ENCODE measurements at places on chromosomes 7 and 10.

- DNase-seq: no peak
Measured at GRCh38 chr7:113562242-113562641, 356.6 kb downstream of the PPP1R3A start.

DNA sequence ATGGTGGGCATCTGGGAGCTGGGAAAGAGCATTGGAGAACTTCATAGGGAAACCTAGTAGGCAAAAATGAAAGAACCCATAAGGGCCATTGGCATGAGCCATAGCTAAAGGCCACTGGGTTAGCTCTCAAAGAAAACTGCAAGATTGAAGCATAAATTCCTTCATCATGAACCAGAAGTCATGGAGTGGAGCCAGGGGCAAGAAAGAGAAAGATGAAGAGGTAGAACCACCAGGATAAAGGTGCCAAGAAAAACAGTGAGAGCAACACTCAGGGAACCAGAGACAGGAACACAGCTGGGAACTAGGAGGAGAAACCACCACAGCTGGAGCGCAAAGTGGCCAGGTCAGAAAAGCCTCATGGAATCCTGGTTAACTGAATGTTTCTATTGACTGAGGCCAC lies 11.5 kb upstream of the SGMS1 start:
- DNase-seq: no peak

DNA sequence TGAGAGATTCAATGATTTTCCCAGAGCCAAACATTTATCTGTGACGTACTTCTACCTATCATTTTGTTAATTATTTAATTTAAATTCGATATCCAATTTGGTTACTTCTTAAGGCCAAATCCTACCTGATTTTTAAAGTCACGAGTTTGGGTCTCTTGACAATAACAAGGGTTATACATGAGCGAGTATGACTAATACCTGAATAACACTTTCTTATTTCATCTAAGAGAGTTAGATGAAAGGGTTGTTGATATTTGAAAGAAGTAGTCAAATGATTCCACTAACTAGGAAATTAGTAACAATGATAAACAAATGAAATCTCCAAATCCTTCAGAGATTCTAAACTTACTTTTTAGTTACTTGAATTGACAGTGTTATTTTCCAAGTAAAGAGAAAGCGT lies 1086.9 kb downstream of the XPNPEP1 start:
- no peak for DNase-seq

- DNase-seq: no peak
Measured at GRCh38 chr7:91357901-91358300, 93.7 kb downstream of the FZD1 start.

- DNase-seq: no peak
Measured at GRCh38 chr7:46611508-46611907, 690.4 kb upstream of the IGFBP3 start.

- no peak for DNase-seq
Measured at GRCh38 chr7:6340241-6340640, 67.8 kb upstream of the CYTH3 start.

GRCh38 chr10:33071857-33072256 lies 113.8 kb upstream of the ITGB1 start:
- DNase-seq: no peak

DNA sequence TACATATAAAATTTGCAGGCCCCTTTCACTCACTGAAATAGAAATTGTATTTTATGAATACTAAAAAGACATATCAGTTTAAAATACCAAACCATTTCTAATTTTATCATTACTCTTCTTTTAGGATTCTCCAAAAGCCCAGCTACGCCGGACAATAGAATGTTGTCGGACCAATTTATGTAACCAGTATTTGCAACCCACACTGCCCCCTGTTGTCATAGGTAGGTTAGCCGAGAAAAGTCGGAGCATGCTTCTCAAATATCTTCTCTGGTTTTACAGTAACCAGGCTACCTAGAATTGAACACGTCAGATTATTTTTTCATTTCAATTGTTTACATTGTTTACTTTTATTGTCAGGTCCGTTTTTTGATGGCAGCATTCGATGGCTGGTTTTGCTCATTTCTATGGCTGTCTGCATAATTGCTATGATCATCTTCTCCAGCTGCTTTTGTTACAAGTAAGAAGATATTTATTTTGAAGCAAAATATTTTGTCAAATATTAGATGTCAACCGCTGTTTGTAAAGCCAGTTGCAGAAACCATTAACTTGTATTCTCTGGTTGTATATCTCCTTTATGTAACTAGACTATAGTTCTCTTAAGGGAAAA lies 57.6 kb downstream of the MMRN2 start:
- peak; percentile 52 for DNase-seq

- no peak for DNase-seq
Measured at GRCh38 chr10:27020243-27020642, 80.1 kb downstream of the ANKRD26 start.

DNA sequence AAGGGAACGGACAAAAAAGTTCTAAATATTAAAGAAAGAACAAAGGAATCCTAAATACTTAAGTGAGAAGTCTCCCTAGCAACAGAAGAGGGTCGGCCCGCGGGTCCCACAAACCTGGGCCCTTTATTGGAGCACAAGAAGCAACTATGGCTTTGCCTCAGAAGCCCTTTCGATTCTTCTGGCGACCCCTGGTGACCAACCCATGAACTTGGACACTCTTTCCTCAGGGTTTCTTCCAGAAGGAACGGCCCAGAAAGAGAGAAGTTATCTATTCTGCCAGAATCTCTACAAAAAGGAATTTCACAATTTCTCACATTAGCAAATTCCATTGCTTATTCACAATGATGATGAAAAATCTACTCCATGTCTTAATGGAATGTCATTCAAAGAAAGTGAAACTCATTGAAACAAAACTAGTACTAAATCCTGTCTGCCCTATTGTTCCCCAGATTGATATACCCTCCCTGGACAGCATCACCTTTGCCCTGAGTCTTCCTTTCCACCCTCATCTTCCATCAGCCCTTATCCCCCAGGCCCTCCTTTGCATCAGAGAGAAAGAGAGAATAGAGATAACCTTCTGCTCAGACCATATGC lies 43.7 kb downstream of the CPVL start:
- DNase-seq: peak; percentile 47

- no peak for DNase-seq
Measured at GRCh38 chr7:156475179-156475578, 165.4 kb upstream of the RNF32 start.

GRCh38 chr10:58913717-58914116 lies 262.7 kb upstream of the PHYHIPL start:
- no peak for DNase-seq

- DNase-seq: no peak
Measured at GRCh38 chr7:101576998-101577397, 52.1 kb downstream of the MYL10 start.

DNA sequence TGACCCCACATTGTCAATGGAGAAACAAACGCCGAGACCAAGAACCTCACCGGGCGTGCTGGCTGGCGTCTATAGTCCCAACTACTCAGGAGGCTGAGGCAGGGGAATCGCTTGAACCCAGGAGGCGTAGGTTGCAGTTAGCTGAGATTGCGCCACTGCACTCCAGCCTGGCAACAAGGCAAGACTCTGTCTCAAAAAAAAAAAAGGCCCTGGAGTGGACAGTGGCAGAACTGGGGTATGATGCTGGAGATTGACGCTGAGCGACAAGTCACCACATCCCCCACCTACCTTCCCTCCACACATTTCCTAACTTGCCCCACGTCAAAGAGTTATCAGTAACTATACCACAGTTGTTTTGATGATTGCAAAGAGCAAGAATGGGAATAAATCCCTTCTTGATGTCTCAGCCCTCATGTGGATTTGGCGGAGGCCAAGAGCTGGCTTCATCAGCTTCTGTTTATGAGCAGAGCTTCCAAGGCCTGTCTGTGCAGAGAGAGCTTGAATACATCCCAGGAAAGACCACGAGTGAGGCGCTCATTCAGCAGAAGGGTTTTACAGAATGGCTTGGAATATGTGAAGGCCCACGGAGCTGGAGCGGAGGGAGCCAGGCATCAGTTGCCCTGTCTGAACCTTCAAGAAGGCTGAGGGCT lies 28.0 kb upstream of the TNS3 start:
- DNase-seq: no peak

DNA sequence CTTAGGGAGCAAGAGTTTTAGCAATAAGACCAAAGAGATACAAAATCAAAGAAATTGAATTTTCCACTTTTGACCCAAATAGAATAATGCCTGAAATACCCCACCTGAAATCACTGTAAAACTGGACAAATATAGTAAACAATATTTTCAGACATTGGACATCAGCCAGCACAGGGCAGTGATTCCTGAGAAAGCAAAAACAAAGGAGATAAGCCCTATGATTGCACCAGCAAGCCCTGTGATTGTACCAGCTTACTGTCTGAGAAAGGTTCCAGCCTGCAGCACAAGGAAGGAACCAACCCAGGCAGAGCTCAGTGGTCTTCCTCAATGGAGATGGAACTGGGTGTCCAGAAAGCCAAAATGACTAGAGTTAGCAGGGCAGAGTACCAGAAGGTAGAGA lies 10.3 kb downstream of the TMEM106B start:
- no peak for DNase-seq

- DNase-seq: no peak
Measured at GRCh38 chr10:60594476-60595051, 183.7 kb upstream of the CDK1 start.

GRCh38 chr10:73944356-73945100 lies 33.6 kb downstream of the PLAU start:
- no peak for DNase-seq

DNA sequence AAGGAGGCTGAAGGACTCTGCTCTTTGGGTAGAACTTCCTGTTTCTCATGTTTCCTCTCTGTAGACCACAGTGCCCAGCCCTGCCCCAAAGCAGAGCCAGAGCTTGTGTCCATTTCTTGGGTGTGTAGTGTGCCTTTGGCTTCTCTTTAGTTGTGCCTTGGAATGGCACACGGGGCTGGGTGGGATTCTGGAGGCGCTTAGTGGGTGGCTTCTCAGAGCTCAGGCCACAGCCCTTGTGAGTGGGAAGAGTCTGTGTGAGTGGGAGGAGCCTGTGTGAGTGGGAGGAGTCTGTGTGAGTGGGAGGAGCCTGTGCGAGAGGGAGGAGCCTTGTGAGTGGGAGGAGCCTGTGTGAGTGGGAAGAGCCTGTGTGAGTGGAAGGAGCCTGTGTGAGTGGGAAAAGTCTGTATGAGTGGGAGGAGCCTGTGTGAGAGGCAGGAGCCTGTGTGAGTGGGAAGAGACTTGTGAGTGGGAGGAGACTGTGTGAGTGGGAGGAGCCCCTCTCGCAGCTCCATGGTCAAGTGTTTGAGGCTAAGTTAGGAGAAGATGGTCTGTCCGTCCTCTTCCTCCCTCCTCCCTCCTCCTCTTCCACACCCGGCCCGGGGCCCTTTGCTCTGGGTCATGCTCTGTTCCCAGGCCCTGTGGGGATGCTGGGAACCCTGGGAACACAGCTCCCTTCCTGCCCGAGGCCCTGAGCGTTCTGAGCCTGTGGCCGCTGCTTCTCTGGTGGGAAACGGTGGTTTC lies 153.0 kb downstream of the GRK5 start:
- DNase-seq: no peak

DNA sequence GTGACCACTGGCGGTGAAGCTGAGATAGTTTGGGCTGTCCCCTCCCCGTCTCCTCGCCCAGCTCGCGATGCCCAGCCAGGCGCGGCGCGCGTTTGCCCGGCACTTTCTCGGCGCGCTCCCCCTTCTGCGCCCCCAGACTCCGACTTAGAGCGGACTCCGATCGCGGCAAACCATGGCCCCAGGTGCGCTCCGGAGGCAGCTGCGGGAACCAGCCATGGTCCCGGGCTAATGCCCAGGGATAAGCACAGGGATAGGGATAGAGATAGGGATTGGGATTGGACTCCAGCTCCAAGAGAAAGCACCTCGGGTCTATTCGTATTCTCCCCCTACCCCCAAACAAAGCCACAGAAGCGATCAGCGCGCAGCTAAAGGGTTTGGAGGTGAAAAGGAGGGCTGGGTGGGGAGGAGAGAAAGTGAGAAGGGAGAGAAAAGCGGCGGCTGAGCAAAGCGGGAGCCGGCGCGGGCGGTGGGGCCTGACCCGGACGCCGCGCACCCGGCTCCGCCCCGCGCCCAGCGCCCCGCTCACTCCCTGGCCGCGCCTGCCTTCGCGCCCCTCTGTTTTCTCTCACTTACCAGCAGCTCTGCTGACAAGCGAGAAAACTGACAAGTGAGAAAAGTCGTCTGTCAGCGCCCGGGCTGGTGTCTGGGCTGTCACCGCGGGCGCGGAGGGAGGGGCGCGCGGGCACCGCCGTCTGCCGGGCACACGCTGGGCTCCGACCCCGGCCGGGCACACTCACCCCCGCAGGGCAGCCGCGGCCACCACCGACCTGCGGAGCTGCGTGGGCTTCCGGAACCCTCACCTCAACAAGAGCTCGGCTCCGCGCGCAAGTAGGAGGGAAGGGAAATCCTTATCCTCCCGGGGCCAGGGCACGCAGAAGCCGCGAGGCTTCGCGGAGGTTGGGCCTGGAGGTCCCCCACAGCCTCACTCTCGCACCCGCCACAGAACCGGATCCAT lies at the start of gene PDE1C:
Gene PDE1C (minus strand): TSS at position 2 of the 955 bp plus-strand sequence.
- no peak for DNase-seq

DNA sequence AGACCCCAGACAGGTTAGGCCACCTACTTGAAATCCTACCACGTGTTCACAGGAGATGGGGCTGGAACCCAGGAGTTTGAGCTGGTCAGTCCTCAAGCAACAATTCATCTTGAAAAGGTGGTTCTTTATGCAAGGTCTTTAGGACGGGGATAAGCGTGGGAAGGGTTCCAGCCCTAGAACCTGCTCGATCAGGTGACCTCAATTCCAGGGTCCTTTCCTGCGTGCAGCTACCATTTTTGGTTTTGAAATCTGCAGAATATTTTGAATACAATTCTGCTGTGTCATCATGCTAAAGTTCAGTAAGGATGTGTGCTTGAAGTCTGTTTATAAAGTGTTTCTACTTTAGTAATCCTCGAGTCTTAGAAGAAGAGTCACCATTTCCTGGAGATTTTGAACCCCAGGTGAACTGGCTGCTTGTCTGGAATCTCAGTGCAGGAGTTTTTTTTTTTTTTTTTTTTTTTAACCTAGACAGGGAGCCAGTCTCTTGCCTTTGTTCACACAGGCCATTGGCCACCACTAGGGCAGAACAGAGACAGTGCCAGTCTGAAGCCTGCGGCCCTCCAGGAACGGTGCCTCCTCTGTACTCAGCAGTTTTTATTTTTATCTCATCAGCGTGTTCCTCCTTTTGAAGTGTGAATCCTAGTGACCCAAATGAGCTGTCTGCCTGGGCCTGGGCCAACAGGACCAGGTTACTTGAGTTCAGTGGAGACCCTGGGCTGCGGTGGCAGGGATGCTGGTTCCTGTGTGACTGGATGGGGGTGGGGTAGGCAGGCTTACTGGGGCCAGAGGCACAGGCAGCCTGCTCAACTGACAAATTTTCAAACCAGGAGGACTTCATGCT lies 54.6 kb downstream of the EEPD1 start:
- DNase-seq: no peak

- no peak for DNase-seq
Measured at GRCh38 chr10:89351780-89352597, 24.2 kb downstream of the IFIT3 start.

- DNase-seq: no peak
Measured at GRCh38 chr10:17981766-17982380, 30.2 kb downstream of the SLC39A12 start.

GRCh38 chr10:26448706-26449435 lies 10.7 kb downstream of the APBB1IP start:
- DNase-seq: peak; percentile 63

GRCh38 chr7:142859829-142860228 lies 5.0 kb downstream of the EPHB6 start:
- no peak for DNase-seq

Measured in stimulated activated CD4-positive, alpha-beta T cell treated with anti-CD3 and anti-CD28 coated beads, Interleukin-15, amount 100 ng/mL, for 24 hours (primary cell).